Midbrain (tissue), 1 donor: ENCODE measurements at places on chromosomes 13 and 19.

DNA sequence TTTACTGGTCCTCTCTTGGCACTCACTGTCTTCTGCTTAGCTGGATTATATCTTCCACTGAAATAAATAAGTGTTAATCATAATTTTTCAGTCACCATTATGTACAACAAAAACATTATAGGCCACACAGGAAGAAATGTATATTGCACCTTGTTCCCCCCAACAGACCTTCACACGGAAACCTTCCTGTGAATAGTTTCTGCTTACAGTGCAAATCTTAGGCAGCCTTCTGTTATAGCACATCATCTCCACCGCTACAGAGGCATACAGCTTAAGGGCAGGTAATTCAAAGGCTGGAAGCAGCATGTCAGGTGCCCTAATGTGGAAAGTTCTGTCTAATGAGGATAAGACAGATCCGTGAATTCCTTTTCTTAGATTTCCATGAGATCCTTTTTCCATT, 16.9 kb upstream of the SOHLH2 start:
- DNase-seq: no peak

GRCh38 chr19:35451338-35452096, 3.5 kb downstream of the FFAR2 start:
- DNase-seq: no peak

DNA sequence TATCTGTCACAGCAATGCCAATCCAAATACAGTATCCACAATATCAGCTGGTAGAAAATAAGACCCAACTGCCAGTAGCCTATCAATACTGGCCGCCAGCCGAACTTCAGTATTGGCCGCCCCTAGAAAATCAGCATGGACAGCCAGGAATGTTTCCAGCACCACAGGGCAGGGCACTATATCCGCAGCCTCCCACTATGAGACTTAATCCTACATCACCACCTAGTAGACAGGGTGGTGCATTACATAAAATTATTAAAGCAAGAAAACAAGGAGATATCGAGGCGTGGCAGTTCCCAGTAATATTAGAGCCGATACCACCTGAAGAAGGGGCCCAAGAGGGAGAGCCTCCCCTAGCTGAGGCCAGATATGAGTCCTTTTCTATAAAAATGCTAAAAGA, 111.3 kb downstream of the ZNF486 start:
- DNase-seq: no peak

DNA sequence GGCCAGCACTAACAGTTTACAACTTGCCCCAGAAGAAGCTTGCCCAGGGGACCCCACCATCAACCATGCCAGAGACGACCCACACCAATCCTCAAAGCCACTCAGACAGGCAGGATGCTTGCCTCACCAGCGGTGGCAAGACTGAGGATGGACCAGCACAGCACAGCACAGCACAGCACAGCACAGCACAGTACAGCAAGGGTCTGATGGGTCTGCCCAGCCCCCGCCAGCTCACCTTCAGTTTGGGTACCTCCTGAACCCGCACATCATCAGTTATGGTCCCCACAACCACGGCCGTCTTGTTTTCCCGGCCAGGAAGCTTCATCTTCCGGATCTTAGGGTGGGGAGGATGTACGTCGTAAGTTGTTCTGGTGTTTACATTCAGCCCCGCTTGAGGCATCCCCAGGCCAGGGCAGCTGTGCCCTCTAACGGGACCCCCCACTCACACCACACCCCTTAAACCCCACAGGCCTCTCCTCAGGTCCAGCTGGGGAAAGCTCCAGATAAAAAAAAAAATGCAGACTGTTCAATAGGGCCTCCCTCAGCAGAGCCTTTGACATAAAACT, 1.7 kb upstream of the FAM83E start:
- no peak for DNase-seq

GRCh38 chr13:87537951-87538350, 133.2 kb upstream of the SLITRK5 start:
- DNase-seq: no peak

DNA sequence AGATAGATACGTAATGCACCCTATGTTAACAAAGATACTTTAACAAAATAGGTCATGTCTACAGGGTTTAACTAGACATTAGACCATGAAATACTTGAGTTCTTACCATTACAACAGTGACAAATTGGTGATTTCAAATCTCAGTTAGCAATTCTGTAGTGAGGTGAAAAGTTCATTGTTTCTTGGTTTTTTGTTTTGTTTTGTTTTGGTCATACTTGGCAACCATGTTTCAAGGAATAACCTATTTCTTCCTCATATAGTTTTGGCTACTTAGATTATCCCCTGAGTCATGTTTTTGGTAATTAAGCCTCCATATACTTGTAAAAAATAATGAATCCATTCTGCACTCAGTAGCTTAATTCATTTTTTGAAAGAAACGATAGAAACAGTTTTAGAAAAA, 1200.4 kb downstream of the DIAPH3 start:
- no peak for DNase-seq

- no peak for DNase-seq
Observed at GRCh38 chr13:100859861-100860260, 185.3 kb upstream of the TMTC4 start.

GRCh38 chr13:49527123-49527522, 31.4 kb downstream of the PHF11 start:
- peak; percentile 48 for DNase-seq

DNA sequence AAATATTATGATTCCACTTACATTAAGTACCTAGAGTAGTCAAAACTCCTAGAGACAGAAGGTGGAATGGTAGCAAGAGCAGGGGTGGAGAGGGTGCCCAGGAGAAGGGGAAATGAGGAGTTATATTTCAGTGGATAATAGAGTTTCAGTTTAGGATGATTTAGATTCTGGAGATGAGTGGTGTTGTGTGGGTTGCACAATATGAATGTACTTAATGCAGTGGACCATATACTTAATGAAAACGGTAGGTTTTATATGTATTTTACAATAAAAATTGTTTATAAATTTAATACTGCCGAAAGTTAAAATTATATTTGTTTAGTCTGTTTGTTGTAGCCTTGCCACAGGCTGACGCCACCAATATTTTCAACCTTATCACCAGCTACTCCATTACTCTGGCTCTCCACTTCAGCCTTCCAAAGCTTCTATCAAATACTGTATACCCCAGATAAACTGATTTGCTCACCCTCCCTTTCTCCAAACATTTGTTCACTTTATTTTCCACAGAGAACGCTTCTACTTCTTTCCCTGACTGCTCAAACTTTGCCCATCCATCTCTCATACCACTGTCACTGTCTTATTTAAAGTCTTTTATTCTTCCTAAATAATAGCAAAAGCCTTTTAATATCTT, 1.4 kb upstream of the RBM26 start:
- DNase-seq: no peak

- no peak for DNase-seq
Observed at GRCh38 chr13:91115776-91116175, 231.7 kb upstream of the MIR17HG start.

DNA sequence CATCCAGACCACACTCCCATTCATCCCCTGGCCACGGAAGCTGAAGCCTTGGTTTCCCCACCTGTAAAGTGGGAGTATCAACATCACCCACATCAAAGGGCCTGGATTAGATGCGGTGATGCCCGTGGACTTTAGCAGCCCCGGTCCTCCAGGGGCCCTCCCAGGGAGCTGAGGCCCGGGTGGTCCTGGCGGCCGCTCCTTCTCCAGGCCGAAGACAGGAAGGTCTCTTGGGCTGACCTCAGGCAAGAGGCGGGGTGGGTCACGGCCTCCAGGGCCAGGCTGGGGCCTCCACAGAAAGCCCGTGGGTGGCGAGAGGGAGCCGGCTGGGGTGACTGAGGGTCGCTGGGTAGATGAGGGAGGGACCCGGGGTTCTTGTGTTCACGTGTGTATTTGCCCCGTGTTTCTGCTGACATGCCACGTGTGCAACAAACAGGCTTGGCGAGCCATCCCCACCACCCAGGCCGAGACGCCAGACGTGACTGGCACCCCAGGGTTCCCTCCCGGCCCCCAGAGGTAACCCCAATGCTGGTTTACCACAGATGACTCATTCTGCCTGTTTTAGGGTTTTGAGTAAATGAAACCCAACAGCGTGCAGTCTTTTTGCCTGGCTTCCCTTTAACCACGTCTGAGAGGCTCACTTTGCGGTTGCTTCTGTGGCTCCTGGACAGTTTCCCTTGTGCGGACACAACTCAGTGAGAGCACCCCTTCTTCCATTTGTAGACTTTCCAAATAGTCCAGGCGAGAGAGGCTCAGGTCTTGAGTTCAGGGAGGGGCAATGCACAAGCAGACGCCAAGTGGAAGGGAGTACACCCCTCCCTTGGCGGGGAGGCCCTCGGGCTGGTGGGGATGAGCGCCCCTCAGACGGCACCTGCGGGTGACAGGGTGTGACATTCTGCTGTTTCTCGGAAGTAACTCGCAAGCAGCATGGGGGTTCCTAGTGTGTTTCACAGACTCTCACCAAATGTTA, 42.9 kb downstream of the C13orf46 start:
- no peak for DNase-seq

DNA sequence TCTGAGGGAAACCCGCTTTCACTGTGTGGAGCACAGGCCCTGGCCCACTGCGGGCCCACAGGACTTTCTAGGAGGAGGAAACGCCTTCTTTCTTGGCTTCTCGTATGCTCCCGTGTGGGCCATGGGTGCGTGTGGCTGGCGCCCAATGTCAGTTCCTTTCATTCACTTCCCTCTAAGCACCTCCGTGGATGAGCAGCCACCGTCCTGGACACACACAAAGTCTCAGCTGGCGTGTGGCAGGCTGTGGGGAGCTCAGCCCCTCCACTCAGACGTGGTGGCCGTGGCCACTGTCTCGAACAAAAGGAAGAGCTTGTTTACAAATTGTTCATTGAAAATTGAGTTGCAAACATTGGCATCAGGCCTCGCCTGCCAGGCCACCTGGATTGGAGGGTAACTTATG, 240.0 kb upstream of the SGCG start:
- no peak for DNase-seq

GRCh38 chr13:46168341-46168740, 13.6 kb downstream of the LCP1 start:
- no peak for DNase-seq

DNA sequence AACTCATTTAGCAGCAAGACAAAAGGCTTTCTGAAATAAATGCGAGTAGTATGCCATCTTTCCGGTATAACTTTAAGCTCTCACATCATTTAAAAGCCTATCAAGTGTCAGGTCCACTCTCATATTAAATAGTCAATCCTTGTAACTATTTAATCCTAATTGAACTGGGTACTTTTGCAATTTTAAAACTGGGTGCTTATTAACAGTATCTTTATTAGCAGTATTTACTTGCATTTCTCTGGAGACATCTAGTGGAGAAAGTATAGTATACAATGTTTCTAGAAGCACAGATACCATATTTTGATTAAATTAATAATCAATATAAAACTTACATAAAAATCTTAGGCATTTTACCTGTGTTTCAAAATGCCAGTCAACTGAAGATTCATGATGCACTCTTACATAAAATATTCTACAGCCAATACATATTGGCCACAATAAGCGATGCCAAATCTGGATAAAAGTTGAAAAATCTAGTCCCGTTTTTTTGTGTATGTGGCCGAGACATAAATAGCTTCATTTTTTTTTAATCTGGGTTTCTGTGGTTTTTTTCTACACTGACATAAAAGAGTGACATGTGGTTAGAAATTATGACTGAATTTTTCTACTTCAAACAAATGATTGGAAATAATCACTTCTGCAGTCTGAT, 4.3 kb upstream of the POSTN start:
- DNase-seq: no peak

DNA sequence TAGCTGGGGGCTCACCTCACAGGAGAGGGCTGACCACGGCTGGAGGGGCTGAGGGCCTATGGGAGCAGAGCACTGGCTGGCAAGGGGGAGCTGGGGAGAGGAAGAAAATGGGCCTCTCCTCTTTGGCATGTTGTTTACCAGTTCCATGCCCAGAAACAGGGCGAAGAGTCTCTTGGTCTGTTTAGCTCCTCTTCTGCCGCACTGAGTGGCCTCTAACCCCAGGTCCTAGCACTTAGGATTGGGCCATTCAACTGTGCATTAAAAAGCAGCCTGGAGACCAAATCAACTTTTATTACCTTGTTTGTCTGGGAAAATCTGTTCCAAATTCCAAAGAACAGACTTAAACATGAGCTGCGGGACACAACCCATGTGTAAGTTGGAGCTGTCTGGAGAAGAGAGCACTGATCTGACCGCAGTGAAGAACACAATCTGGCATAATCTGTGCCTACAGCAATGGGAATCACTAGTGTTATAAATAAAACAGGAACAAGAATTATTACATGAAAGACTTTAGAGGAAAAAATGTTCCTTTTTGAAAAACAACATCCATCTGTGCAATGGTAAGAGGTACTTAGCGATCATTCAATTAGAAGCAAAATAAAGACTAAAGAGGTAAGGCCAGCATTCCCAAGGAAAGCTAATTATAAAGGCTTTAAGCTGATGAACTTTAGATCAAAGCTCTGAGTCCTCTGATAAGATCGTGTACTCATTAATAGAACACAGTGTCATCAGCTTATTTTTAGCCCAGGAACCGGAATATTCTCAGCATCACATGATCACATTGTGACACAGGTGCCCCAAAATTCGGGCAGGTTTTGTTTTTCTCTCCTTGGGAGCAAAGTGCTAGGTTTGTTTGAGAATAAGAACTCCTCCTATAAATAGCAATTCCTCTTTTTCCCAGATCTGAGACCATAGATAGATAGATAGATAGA, 243.2 kb downstream of the COL4A1 start:
- DNase-seq: no peak

DNA sequence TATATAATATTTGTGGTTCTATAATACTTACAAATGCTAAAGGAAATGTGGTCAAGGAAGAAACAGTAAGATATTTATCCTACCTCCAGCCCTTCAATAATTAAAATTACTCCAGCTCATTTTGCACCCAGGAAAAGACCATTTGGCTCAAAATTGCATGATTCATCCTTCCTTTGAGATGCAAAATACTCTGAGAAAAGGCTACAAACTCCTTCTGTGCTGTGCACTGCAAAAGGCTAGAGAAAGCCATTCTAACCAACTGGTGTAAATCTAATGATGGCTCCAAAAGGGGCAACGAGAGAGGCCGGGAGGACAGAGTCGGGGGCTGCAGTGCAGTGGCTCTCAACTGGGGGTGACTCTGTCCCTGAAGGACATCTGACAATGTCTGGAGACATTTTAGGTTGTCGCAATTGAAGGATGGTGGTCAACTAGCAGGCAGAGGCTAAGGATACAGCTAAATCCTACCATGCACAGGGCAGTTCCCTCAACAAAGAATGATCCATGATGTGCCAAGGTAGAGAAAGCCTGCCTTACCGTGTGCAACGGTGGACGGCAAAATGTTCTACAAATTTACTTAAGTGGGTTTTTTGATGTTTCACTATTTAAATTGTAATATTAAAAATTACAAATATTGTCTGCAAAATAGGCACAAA, 32.6 kb downstream of the SLC7A1 start:
- no peak for DNase-seq
